ENCODE measurements at places on chromosomes 1 and 21. TPM values are rescaled to one million over a fixed set of nuclear protein-coding genes. Genes with fewer than 3 reads are reported as not detected.

GRCh38 chr1:229839800-229840199 is 213.8 kb downstream of the URB2 start:
- no peak for DNase-seq

DNA sequence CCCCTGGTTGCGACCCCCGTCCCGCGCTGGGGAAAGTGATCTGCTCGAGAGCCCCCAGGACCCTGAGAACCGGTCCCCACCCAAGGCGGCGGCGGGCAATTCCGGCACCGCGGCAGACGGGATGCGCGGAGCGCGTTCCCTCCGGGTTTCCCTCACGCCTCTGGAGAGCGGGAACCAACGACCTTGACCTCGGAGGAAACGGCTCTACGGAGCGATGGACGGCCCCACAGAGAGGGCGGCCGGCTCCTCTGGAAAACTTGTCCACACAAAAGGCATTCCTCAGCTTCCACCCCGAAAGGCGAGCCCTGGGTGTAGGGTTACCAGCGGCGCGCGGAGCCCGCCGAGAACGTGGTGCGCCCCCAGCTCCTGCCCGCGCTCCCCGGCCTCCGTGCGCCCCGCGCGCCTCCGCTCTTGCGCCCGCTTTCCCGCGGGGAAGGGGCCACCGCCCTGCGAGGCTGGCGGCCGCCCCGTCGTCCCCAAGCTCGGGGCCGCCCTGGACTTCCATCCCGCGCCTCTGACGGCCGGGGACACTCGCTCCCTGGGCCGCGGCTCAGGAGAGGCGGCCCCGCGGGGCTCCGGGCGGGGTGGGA is 391 bp upstream of the KIAA1614 start:
- no peak for DNase-seq

- DNase-seq, result no peak
Measured at GRCh38 chr1:206419783-206420182, 50.5 kb upstream of the IKBKE start.

The PLA2G4A gene
- total RNA-seq, result 8.2 TPM

The TACSTD2 gene
- not detected for total RNA-seq

GRCh38 chr21:31988492-31989290 is 115.9 kb downstream of the HUNK start:
- no peak for DNase-seq

- DNase-seq, result no peak
Measured at GRCh38 chr1:110082477-110082876, 12.0 kb upstream of the ALX3 start.

The CA6 gene
- not detected for total RNA-seq

The PROK1 gene
- total RNA-seq, result 5.1 TPM

GRCh38 chr1:165942062-165942461 is 114.6 kb downstream of the UCK2 start:
- DNase-seq, result no peak
